ENCODE measurements at places on chromosomes 2 and 18.

DNA sequence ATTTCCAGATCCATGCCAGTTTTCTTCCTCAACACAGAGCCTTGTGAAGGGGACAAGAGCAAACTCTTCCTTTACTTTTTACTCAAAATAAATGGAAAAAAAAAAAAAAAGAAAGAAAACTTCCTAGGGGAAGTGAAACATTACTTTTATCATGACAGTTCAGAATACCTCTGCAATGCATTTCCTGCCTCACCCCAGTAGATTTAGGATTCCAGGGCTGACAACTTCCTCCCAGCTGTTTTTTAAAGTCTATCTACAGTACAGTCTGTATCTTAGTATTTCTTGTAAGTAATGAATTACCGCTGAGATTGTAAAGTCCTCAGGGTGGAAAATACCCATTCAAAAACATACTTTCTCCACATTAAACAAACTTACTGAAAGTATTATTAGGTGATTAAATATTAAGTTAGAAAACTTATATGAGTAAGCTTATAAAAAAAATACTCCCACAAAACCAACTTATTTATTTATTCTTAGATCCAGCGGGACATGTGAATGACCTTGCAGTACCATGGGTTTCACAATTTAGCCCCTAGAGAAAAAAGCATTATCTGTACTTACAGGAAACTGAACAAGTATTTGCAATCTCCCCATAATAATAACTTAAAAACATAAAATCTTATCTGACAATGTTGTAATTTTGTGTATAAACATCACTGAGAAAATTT lies 117.7 kb downstream of the RBMS1 start:
- DNase-seq = no peak

GRCh38 chr2:152477347-152478092 lies 142.5 kb downstream of the FMNL2 start:
- no peak for DNase-seq

DNA sequence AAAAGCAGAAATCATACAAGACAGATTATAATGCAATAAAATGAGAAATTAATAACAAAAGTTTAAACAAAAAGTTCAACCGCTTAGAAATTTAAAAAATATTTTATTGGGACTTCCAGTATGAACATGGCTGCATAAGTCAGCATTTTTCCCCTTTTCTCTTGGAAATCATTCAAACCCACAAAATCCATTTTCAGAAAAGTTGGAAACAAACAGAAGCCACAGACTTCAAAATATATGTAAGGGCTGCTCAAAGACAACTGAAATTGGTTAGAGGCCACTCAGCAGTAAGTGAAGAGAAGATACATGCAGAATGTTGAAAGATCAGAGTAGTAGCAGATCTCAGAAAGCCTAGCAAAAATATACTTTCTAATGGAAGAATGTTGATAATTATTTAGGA lies 194.0 kb downstream of the DYSF start:
- no peak for DNase-seq

DNA sequence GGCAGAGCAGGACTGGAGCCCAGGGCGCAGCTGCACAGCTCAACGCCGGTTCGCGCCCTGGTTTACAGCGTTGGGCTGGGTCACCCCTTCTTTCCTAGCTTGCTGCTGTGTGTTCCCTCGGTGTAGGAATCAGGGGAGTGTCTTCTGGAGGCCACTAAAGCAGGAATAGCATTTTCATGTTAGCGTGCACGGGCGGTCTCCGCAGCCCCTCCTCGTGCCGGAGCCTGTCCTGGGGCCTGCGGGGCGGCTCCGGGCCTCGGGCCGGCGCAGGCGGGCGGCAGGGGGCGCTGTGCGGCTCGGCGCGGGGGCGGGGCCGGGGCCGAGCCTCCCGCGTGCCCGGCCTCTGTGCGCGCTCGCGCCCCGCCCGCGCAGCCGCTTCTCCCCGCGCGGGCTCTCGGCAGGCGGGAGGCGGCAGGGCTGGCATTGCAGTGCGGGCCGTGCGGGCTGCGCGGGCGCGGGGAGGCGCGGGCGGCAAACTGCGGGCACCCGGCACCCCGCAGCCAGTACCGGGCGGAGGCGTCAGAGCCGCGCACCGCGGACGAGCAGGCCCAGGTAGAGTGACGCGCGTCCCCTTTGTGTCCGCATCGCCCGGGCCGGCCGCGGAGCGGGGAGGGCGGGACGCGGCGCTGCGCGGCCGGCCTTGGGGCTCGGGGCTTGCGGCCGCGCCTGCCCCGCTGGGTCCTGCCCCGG lies at the start of gene RNF144A:
RNF144A (plus strand) TSS at position 342 of the 690 bp plus-strand sequence. CDS start 79,515 bp downstream, outside the sequence.
- peak; percentile 76 for DNase-seq

DNA sequence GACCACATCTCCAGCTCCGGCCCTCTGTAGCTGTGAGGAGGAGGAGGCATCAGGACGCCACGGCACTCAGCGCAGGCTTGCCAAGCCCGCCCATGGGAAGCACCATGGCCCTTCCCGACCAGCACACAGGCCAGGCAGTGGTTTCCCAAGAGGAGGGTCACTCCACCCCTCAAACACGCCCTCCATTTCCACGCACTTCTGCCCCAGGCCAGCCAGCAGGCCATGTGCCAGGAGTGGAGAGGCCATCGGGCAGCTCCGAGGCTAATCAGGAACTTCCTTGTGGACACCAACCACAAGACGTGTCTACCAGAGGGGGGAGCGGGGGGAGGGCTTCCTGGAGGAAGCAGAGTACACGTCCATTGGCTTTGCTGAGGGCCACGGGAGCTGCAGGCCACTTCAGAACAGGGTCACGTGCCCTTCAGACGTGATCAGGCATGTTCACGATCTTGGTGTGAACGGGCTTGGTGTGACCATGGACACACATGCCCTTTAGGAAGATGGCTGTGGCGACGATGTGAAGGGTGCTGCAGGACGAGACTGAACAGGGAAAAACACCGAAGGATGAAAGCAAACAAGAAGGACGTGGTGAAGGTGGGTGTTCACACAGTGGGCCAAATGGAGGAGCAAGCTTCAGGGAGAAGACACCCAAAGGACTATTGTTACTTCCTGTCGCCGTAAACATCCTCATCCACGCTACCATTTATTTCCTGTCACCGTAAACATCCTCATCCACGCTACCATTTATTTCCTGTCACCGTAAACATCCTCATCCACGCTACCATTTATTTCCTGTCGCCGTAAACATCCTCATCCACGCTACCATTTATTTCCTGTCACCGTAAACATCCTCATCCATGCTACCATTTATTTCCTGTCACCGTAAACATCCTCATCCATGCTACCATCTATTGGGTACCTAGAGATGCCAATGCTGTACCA lies 6.5 kb upstream of the MTERF4 start:
- no peak for DNase-seq

- no peak for DNase-seq
These were observed 143.7 kb downstream of the ASB1 start for GRCh38 chr2:238570391-238570790.

DNA sequence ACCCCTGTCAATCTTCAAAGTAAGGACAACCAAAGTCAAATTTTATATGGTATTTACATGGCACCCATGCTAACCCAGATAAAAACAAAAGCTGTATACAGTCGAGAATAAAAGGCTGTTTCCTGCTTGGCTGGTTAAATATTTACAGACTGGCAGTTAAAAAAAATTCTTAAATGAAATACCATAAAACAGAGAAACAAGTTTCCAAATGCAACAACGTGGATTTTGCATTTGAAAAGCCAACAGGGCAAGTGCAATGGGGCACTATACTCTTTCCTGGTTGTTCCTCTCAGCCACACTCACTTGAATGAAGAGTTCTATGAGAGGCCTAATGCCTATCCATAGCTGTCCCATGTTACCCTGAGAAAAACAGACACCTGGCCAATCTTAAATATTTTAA lies 6.1 kb upstream of the NR4A2 start:
- DNase-seq = no peak

Measured in HuH-7 (cell line).